ENCODE measurements at places on chromosomes 4 and X.

DNA sequence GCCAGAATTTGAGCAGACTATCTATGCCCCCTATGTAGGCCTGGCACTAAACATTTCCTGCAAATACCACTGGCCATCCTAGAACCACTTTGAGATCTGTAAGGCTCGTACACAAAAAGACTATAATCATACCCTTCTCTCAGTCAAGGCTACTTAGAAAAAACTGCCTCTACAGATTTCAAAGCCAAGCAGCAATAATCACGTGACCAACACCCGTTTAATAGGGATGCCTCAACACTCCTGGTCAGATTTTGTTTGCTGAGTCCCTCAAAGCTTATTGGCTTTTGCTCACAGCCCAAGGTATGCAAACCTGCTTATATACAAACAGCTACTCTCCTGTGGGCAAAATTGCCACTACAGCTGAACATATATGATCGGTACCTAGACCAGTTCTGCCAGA lies 897 bp downstream of the COX7B2 start:
- DNase-seq: no peak

- no peak for DNase-seq
These were observed 451 bp downstream of the SOD3 start for GRCh38 chr4:24795666-24796381.

DNA sequence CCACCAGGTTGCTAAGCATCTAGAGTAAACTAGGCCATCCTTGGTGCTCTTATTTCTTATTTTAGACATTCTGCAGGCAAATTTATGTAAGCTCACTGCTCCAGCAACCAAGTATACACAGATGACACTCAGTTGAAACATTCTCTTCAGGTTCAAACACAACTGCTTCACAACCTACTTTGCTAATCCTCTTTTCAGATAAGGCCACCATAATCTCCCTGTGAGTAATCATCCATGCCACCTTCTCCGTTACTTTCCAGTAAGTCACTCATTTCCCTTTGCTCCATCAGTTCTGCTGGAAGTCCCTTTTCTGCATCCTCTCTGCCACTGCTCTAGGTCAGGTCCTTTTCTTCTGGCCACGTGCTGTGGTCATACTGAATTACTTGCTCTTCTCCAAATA lies 120.2 kb upstream of the WDFY3 start:
- DNase-seq: no peak

- no peak for DNase-seq
These were observed 247.5 kb downstream of the PDGFC start for GRCh38 chr4:156723951-156724668.

- DNase-seq: no peak
These were observed 8.5 kb downstream of the OGT start for GRCh38 chrX:71541210-71542022.

- DNase-seq: no peak
These were observed 37.4 kb downstream of the PPP3CA start for GRCh38 chr4:101309925-101310324.

GRCh38 chr4:56480691-56481090 lies 13.3 kb downstream of the SRP72 start:
- DNase-seq: no peak

DNA sequence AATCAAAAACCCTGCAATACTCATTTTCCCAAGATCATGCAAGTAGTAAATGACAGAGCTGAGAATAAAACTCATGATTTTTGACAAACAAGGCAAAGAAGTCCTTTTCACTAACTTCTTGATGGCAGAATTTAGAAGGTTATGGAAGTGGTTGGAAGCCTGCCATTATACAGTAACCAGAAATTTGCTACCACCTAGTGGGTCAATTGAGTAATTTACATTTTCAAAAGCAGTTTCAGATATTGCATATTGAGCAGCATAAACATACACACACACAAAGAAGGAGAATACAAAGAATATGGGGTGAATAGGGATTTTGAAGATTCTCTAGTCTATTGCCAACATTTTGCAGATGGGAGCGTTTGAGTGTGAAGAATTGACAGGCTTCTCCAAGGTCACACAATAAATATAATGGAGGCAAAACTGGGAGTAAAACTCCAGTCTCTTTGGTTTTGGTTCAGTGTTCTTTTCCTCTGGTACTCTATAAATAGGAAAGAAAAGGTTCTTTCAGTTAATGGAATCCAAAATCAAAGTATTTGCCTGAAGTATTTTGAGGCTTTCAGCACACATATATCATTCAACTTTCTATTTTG lies 70.2 kb downstream of the GC start:
- no peak for DNase-seq
